ENCODE measurements at places on chromosomes 4 and X. TPM values are rescaled to one million over a fixed set of nuclear protein-coding genes. Genes with fewer than 3 reads are reported as not detected.

Gene ASMT
- not detected for polyA plus RNA-seq

Gene PASD1
- 0.08 TPM for polyA plus RNA-seq

Gene TRIM75
- 0.10 TPM for polyA plus RNA-seq

Gene SOWAHD
- 0.47 TPM for polyA plus RNA-seq

Gene RRH
- polyA plus RNA-seq: 0.28 TPM

Gene ARHGEF38
- polyA plus RNA-seq: 0.86 TPM

Gene TMPRSS11B
- not detected for polyA plus RNA-seq

Gene FAM9A
- polyA plus RNA-seq: not detected

Gene AMBN
- polyA plus RNA-seq: not detected

Gene DGKK
- polyA plus RNA-seq: not detected

Gene VCX2
- polyA plus RNA-seq: not detected

Gene NXT2
- 5.8 TPM for polyA plus RNA-seq

Gene NPY5R
- not detected for polyA plus RNA-seq

Gene HPGDS
- polyA plus RNA-seq: 5.5 TPM

Gene C4orf54
- 111 TPM for polyA plus RNA-seq

Gene NCAPG
- polyA plus RNA-seq: 11.8 TPM

Gene FOXR2
- not detected for polyA plus RNA-seq
